ENCODE measurements at places on chromosomes 7 and 10. TPM values are rescaled to one million over a fixed set of nuclear protein-coding genes. Genes with fewer than 3 reads are reported as not detected.
A peak's percentile ranks its signal among the peaks of the same experiment; 100 is the strongest.

DNA sequence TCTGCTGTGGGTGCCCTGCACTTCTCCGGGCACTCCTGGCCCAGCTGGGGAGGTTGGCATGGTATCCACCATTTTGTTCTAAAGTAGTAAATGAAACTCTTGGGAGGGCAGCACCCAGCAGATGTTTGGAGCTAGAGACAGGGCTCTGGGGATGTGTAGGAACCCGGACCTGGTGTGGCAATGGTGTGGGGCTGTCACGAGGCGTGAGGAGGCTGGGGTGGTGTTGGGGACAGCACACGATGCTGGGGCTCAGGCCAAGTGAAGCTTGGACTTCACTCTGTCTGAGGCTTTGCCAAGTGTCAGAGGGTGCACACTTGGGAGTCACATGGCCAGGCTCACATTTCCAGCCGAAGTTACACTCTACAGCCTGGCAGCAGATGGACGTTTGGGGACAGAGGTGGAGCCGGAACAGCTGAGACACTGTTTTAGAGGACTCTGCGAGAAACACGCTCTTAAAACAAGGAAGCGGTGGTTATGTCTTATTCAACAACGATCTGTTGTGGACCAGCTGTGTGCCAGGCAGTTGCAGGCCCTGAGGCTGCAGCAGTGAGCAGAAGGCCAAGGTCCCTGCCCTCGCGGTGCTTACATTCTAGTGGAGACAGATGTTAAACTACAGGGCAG is 118.2 kb downstream of the CUX1 start:
- DNase-seq: no peak

GRCh38 chr10:120387326-120387725 is 69.7 kb upstream of the PLPP4 start:
- DNase-seq: no peak

DNA sequence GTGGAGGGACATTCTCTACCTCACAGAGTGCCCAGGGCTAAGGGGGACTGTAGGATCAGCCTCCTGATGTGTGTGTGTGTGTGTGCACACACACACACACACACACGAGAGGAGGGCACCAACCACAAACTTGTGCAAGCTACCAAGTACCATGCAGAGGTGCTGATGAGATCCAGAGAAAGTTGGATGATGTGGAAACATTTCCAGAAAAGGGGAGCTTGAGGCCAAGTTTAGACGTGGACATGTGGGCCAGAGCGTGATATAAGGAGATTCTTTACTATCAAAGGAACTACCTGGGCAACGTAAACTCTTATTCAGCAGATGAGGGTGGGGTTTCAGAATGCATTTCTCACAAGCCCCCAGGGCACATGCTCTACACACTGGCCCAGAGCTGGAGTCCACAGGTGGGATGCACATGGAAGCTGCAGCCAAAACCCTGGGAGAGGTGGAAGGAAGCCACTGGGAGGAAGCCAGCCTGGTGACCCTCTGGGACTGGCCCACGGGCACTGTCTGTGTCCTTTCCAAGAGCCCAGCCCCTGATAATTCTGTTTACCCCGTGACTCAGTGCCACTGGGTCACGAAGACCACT is 53.5 kb downstream of the DLG5 start:
- DNase-seq: no peak

GRCh38 chr10:94018107-94018506 is 24.4 kb downstream of the PLCE1 start:
- no peak for DNase-seq

- DNase-seq: no peak
These were observed 97.7 kb downstream of the PARD3 start for GRCh38 chr10:34717429-34717828.

DNA sequence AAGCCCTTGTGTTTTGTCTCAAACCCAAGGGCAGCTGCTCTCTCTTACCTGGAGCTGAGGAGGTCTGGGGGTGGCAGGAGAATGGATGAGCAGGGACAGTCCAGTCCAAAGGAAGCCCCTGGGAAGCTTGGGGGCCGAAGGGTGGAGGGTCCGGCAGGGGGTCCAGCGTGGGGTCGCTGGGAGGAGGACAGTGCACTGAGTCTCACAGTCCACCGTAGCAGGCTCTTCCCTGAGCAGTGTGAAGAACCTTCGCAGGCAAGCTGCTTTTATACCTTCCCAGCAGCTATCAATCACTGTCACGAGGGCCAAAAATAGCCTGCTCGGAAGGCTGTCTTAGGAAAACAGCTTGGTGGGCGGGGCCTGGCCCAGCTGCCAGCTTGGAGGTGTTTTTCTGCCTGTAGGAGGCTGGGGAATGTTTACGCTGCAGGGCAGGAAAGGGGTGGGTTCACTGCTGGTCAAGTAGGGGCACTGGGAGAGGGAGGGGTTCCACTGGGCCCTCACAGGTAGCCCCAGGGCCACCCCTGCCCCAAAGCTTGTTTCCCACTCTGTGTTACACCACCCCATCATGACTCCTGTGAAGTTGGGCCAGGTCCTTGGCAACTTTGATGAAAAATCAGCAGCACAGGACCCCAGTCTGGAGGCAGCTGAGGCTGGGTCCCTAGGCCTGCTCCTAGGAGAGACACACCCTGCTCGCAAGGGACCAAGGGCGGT is at the start of gene DEPP1:
DEPP1 (minus strand) TSS at position 240 of the 711 bp plus-strand sequence. CDS start 779 bp downstream, outside the sequence.
- peak; percentile 55 for DNase-seq

GRCh38 chr10:34584164-34584563 is 230.9 kb downstream of the PARD3 start:
- DNase-seq: peak; percentile 91

GRCh38 chr10:121553511-121554264 is 44.6 kb downstream of the FGFR2 start:
- no peak for DNase-seq

DNA sequence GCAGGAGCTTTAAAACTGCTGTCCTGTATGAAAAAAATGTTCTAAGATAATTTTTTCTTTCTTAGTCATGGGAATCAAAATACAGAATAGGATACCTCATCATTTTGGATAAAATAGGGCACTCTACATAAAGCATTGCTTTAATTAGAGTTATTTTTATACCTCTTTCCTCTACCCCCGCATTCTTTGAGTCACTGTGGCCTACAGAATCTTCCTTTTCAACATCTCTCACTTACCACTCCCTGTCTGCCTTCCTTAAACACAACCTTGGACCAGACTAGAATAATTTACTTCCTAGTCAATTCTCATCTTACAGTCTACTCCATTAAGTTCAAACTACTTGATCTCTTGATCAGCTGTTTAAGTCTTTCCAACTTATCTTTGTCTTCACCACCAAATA is 462.3 kb downstream of the PHTF2 start:
- no peak for DNase-seq

MUC12 gene
- total RNA-seq: not detected

ERV3-1 gene
- total RNA-seq: 75.1 TPM

MMP21 gene
- total RNA-seq: 0.20 TPM

Data from skin of body (tissue), 3 donors.